ENCODE measurements at places on chromosomes 12 and 14.

DNA sequence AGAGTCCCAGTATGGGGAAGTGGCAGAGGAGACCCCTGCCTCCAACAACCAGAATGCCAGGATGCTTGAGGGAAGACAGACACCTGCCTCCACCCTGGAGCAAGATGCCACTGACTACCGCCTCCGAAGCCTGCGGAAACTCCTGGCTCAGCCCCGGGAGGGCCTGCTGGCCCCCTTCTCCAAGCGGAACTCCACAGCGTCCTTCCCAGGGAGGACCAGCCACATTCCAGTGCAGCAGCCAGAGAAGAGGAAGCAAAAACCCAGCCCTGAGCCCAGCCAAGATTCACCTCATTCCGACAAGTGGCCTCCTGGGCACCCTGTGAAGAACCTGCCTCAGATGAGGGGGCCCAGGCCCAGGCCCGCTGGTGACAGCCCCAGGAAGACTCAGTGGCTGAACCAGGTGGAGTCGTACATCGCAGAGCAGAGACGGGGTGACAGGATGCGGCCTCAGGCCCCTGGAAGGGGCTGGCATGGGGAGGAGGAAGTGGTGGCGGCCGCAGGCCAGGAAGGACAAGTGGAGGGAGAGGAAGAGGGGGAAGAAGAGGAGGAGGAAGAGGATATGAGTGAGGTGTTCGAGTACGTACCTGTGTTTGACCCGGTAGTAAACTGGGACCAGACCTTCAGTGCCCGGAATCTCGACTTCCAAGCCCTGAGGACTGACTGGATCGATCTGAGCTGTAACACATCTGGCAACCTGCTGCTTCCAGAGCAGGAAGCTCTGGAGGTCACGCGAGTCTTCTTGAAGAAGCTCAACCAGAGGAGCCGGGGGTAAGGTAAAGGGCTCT lies 93.7 kb downstream of the B4GALNT3 start:
- DNase-seq: no peak

- DNase-seq: no peak
Measured at GRCh38 chr14:105904379-105904778, 378.0 kb downstream of the TMEM121 start.

DNA sequence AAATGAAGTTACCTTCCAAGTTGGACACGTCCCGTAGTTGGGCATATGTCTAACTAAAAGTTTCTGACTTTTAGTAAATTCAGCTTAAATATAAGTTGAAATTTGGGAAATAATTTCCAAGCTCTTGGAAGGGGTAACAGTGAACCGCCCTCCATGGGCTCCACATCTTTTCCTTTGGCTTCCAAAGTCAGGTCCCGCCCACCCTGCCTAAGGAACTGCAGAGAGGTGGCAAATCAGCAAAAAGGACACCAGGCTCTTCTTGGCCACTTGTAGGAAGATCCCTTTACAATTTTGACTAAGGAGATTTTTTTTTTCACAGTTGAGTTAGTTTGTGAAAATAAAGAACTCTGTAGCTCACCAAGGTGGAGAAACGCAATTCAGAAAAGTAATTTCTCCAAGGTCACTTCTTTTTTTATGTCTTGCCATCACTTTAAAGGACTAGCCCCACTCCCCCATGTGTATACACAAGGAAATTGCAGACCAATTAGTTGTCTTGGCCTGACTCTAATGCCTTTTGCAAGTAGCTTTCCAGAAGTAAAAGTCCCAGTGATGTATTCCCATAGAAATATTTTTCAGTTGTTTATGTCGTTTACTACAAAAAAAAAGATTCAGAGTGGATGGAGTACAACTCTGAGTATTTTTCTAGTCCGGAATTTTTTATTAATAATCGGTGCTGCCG lies 181.2 kb downstream of the PELI2 start:
- no peak for DNase-seq

GRCh38 chr12:103181366-103182152 lies 224.1 kb downstream of the ASCL1 start:
- no peak for DNase-seq

DNA sequence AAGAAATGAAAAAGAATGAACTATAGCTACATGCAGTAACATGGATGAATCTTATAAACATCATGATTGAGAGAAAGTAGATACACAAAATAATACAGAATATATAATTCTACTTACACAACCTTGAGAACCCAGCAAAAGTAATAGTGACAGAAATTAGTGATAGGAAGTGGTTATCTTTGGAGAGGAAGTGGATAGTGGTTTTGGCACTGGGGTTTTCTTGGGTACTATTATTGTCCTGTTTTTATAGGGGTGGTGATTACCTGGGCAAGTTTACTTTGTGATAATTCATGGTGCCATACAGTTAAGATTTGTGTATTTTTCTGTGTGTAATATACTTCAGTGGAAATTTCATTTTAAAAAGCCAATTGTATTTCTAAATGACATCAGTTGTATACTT lies 352.7 kb downstream of the AEBP2 start:
- DNase-seq: no peak

DNA sequence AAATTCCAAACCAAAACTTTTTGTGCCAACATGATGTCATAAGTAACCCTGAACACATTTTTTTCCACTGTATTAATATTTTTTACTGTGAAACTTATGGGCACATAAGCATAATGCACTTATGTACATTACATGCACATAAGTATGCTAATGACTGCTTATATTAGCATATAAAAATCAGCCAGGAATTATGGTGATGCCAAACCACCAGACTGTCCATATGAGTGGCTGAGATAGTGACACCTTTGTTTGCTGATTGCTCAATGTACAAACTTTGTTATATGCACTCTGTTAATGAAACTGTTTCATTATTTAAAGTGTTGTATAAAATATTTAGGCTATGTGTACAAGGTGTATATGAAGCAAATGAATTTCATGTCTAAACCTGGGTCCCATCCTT lies 32.3 kb downstream of the USP44 start:
- no peak for DNase-seq

DNA sequence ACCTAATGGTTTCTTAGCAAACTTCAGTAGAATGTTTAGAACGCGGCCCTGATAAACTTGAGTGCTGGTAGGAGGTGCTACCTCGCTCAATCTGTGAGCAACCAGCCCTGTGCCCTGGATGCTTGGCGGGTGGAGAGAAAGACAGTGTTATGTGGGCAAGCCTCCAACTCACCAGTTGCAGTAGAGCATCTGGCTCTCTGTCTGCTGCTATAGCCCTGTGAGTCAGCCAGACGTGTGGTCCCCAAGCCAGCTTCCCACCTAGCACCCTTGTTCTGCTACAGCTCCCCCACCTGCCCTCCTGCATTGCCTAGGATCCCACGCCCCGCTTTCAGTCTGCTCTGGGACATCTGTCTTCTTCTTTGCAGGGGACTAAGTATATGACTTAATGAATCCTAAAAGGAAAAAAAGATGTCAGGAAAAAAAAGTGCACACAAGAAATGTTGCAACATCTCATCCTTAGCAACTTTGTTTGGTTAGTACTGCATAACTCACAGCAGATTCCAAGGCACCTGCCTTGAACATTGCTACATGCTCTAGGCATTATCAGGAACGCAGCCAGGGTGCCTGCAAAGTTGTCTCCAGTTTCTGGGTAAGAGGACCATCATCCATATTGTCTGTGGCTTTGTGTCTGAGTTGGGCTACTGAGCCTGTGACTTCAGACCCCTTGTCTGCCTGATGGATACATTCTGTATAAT lies 13.6 kb downstream of the SNRNP35 start:
- DNase-seq: no peak

DNA sequence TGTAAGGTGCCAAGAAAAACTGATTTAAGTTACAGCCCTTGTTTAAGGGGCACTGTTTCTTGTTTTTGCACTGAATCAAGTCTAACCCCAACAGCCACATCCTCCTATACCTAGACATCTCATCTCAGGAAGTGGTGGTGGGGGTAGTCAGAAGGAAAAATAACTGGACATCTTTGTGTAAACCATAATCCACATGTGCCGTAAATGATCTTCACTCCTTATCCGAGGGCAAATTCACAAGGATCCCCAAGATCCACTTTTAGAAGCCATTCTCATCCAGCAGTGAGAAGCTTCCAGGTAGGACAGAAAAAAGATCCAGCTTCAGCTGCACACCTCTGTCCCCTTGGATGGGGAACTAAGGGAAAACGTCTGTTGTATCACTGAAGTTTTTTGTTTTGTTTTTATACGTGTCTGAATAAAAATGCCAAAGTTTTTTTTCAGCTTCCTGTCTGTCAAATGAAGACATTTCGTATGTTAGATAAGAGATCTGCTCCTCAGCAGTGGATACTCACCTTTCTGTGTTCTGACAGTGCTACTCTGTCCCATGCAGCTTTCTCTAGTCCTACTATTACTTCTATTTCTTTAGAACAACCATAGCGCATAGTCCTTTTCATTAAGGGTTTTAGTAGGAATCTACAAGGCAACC lies 1.2 kb upstream of the PA2G4 start:
- no peak for DNase-seq

DNA sequence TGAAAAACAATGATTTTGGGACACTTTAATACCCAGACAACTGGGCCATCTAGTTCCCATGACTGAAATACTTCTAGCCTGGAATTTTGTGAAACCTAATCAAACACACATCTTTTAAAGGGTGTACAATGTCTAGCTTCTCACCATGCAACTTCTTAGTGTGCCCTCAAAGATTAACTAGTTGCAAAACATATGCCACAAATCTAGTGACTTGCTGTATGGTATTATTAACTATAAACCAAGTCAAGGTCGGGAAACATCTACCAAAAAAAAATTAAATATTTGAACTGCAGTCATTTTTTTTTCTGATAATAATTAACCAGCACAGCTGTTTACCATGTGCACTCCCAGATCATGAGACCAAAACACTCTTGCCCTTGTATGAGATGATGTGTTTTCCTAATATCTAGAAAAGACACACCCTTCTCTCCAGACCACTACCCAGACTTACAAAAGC lies 171.8 kb upstream of the FOXN3 start:
- no peak for DNase-seq

GRCh38 chr14:37472906-37473305 lies 122.1 kb downstream of the FOXA1 start:
- no peak for DNase-seq

DNA sequence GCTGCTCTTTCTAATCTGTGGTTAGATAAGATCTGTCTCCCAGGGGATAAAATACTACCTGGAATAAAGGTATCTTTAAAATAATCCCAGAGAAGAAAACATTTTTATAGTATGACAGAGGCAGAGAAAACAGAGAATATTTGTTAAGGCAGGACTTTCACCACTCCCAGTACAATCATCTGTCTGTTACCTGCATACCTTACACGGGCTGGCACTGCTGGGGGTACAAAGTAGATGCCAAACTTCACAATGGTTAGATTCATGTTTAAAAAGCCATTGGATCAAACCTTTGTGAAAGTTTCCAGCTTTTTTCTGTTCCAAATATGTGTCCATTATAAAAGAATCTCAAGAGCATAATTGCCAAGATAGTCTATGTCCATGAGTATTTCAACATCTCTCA lies 273.6 kb upstream of the BTG1 start:
- DNase-seq: no peak

DNA sequence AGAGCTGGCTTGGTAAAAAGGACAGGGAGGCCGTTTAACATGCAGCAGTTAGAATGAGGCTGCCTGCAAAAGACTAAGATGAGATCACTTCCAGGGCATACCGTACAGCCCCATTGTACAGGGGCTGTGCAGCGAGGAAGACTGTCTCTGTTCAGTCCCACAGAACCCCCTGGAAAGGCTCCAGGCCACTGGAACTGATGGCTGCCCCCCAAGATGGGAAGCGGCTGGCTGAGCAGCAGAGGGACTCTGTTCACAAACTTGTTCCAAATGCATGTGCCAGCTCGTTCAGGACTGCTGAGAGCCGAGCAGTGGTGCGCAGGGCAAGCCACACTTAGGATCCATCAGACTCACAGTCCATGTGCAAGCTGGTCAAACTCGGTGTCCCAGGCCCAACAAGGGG lies 82.9 kb downstream of the CHGA start:
- DNase-seq: no peak

DNA sequence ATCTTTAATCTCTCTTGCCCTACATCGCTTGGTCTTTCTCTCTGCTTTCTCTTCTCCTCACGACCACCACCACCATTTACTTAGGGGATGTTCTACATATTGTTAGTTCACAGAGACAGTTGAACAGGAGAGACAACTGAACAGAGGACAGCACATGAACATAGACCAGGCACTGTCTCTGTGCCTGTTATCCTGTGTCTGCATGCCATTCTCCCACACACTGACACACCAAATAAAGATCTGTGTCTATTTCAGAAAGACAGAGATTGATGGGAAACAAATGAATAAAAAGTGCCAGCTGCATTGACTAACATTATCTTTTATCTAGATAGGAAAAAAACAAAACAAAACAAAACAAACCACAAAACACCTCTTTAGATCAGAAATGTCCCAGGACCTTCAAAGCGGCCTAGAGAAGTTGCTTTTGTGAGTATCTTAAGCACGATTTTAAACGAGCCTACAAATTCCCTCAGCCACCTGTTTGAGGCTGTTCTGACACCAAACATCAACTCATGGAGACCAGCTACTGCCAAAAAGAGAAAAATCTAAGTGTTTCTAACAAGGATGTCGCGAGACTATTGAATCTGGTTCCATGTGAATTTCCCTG lies 77.6 kb upstream of the PARP11 start:
- no peak for DNase-seq

- DNase-seq: no peak
Measured at GRCh38 chr12:127925971-127926370, 341.0 kb upstream of the TMEM132C start.

GRCh38 chr12:116784238-116784612 lies 46.1 kb downstream of the RNFT2 start:
- DNase-seq: no peak

- no peak for DNase-seq
Measured at GRCh38 chr12:54371328-54372112, 7.2 kb upstream of the GPR84 start.

GRCh38 chr14:104003616-104004015 lies 61.3 kb upstream of the RD3L start:
- no peak for DNase-seq

- DNase-seq: no peak
Measured at GRCh38 chr12:60281522-60281921, 685.7 kb downstream of the SLC16A7 start.

DNA sequence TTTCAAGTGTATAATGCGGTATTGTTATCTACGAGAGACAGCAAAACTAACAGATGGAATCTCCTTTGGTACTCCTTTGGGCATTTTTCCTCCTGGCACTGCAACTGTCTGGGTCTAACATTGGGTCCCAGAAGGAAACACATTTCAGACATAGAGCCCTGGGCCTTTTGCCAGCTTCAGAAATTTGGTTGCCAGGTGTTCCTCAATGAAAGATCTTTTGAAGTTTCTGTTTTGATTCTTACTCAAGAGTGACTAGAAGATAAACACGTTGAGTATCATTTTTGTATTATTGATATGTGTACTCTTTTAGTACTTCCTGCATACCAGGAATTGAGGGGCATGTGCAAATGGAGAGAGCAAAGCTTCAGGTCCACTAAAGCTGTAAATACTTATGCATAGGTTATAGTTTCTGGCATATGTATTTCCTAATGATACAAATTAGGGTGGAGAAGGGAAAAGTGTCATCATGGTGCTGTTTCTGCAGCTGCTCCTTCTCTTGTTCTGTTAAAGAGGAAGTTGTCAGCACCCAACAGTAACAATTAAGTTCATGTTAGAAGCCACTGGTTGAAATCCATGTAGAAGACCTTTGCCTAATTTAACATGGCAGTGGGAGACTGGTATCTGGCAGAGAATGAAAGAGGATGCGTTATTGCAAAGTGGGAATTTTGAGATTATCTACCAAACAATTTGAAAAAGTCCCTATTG lies 53.5 kb downstream of the SLC38A6 start:
- no peak for DNase-seq

- no peak for DNase-seq
Measured at GRCh38 chr14:77238996-77239395, 32.0 kb downstream of the NGB start.

All from effector CD4-positive, alpha-beta T cell (primary cell).